Mammary epithelial cell (primary cell): ENCODE measurements at places on chromosomes 3 and 15.

DNA sequence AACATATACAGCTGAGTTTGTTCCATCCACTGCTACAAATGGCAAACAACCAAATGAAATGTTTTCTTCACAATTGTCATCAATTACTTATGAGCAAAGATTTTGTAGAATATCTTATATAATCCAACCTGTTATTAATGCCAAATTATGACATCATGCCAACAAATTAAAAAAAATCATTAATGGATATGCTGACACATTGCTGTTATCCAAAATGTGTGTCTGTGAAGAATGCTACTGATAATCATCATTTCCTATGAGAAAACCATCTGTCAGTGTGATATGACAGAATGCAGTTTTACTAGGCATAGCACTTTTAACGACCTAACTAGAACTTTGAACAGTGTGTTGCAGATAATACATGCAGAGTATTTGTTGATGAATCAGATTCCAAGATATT lies 556.5 kb upstream of the KCNMB2 start:
- no peak for DNase-seq

DNA sequence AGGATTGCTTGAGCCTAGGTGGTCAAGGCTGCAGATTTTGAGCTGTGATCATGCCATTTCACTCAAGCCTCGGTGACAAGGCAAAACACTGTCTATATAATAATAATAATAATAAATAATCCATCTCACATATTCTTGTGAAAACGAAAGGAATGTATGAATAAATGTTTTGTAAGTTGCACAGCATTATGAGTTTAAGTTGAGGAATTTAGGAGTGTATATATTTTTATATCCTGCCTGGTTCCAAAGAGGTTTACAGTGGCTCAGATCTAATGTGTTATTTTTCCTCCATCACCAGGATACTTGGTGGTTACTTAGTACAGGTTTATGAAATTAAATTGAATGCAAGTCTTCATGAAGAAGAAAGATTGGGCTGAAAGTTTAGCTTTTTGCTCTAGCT lies 77.2 kb downstream of the ATG7 start:
- no peak for DNase-seq

DNA sequence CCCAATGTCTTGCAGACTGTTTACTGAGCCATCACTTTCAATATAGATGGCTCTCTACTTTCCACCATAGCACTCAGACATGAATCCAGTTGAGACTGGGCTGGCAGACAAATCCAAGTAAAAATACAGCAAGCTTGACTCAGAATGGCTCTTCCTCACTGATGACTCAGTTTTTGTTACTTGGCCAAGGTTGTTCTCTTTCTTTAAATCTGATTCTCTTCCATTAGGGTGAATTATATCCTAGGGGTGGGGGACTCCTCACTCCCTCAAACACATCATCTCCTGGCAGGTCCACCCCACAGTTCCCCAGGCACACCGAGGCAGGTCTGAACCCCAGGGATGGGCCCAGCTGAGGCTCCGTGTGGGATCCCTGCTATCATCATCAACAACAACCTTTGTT lies 157.9 kb downstream of the MEX3B start:
- peak; percentile 54 for DNase-seq

DNA sequence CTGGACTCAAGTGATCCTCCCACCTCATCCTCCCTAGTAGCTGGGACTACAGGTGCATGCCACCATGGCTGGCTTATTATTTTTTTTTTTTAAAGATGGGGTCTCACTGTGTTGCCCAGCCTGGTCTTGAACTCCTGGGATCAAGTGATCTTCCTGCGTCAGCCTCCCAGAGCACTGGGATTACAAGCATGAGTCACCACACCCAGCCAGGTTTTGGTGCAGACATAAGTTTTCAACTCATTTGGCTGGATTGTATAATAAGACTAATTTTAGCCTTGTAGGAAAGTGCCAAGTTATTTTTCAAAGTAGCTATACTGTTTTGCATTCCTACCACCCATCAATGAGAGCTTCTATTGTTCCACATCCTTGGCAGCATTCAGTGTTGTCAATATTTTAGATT lies 32.1 kb downstream of the BUB1B start:
- peak; percentile 4 for DNase-seq

DNA sequence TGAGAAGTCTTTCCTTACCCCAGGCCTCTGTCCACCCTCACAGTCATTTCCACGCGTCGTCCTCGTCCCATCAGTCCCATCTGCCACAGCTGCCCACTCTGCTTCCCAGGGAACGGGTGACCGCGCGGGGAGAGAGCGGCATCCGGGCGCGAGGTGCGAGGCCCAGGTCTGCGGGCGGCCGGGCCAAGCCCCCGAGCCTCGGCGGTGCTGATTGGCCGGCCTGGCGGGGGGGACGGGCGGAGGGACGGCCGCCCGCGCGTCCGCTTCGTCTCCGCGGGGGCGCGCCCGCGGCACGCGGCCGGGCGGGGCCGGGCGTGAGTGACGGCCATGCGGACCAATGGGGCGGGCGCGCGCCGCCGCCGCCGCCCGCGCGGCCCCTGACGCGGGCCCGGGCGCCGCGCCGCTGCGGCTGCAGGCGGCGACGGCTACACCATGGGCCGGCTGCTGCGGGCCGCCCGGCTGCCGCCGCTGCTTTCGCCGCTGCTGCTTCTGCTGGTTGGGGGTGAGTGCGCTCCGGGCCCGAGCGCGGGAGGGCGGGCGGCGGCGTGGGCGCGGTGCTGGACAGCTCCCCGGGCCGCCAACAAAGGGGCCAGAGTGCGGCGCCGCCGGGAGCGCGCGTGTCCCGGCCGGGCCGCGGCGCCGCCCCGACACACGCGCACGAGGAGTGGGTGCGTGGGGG lies at the start of gene PODXL2:
Gene PODXL2 (plus strand): TSS at position 398 of the 679 bp plus-strand sequence. CDS start 35 bp downstream, at position 433.
- peak; percentile 26 for DNase-seq

DNA sequence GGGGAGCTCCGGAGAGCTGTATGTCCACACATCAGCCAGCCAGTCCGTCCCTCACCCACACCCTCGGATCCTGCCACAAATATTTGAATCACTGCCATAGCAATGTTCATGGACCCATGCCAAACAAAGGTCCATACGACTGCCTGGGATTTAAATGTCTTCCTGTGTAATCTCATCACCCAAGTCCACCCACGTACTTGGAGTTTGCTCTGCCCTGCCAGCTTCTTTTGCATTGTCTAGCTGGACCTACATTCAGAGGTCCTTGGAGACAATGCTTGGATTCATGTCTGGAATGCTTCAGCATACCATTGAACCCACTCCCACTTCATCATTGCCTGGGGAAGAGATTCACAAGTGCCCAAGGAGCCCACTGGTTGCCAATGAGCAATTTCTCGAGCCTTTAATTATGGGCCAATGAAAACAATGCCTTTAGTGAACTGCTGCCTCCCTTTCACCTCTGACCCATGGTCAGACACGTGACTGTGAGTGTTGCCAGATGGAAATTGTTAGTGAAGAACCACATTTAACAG lies 90.4 kb upstream of the PHLDB2 start:
- DNase-seq: peak; percentile 99

GRCh38 chr15:42367041-42367440 lies 7.7 kb downstream of the CAPN3 start:
- DNase-seq: no peak

DNA sequence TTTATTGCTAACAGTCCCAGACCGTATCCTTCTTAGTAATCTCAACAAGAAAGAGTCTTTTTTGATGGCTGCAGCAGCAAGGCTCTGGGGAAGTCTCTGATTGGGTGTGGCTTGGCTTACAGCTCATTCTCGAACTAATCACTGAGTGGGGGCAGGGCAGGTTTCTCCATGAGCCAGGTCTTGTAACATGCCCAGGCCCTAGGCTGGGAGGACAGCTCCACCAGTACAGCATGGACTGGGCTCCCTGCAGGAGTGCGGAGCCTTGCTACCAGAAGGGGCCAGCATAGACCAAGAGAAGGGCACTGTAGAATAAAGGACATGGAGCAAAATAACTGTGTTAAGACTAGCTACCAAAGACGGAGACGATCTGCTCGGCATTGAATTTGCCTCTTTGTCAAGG lies 7.2 kb downstream of the CD276 start:
- DNase-seq: peak; percentile 80

GRCh38 chr3:36511791-36512486 lies 131.6 kb downstream of the STAC start:
- DNase-seq: no peak

GRCh38 chr3:177441813-177442646 lies 244.7 kb upstream of the TBL1XR1 start:
- DNase-seq: no peak

DNA sequence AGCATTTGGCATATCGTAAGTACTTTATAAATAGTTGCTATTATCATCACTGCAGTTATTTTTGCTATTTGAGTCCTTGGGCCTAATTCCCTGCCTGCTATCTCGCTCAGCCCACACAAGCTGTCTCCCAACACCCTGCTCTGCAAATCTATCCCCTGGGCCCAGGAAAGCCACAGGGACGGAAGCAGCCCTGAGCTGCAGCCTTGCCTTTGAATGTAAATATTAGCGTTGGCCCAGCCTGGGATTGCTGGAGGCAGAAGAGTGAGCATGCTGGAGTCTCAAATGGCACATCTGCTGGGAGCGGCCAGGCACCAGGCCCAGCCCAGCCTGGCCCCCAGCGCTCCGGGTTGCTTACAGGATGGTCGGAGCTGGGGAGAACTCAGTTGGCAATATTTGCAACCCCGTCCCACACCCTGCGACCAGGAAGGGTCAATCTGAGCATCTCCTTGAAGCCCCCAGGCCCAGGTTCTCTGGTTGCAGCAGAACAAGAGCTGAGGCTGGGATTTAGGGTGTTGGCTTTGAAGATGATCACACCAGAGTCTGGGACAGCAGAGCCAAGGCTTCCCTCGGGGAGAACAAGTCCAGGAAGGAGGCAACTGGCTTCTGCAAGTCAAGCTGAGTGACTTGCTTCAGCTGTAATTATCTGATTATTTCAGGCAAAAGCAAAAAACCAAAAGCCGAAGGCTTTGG lies 529.6 kb downstream of the SHQ1 start:
- no peak for DNase-seq

GRCh38 chr3:45437383-45437782 lies 49.0 kb downstream of the LARS2 start:
- DNase-seq: no peak

- no peak for DNase-seq
Measured at GRCh38 chr3:134801204-134801958, 6.3 kb downstream of the EPHB1 start.

- DNase-seq: no peak
Measured at GRCh38 chr3:38257583-38257982, 8.0 kb upstream of the SLC22A13 start.

DNA sequence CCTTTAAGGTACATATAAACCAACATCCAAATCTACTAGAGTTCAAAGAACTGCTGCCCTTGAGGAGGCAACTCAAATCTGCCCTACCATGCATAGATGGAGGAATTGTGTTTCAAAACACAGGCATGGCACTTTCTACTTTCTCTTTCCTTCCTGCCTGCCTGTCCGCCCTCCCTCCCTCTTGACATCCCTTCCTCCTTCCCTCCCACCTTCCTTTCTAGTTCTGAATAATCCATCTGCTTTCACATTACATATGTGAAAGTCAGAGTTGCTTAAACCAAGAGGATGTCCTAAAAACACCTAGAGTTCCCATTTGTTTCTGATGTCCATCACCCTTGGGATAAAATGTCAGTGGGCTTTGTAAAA lies 537.6 kb downstream of the FOXP1 start:
- DNase-seq: no peak

GRCh38 chr3:66598168-66598567 lies 97.3 kb upstream of the LRIG1 start:
- DNase-seq: no peak

DNA sequence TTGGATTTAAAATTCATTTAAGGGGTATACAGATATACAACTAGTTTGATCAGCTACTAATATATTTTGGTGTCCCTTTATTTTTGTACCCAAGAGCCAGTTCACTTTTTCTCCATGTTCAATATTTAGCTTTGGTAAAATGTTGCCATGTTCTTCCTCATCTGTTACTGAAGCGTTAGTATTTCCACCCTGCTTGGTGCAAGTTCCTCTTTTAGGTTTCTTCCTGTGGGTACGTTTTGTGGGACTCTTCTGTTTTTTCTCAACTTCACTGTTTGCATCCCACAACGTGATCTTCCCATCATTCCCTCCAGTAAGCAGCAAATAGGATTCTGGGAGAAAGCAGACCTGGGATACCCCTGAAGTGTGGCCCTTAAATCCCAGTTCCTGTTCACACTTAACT lies 14.1 kb downstream of the WDR53 start:
- DNase-seq: no peak

DNA sequence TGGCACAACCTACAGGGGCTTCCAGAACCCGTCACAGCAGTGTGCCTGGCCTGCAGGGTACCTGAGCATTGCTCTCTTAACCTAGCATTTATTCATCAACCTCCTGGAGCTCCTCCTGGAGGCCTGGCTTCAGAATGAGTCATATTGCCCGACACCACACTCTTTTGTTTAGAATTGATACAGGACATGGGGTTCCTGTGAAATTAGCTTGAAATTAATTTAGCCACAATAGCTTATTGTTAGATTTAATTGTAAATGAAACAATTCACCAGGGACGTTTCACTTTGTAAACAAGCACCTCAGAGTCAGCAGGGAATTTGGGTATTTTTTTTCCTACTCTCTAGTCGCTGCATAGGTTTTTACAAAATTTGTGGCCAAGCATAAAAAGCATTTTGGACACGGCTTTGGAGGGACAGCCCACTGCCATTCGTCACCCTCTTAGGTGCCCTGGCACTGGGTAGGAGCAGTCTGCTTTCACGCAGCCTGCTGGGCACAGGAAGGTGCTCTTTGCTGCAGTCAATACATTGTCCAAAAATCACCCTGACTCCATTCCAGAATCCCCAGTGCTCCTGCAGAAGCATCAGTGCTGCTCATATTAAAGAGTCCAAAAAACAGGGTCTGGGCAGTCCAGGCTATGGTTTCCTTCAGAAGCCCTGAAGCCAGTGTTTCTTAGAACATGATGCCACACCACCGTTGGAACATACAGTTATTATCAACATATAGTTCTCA lies 60.8 kb upstream of the MEF2A start:
- DNase-seq: peak; percentile 45

- DNase-seq: peak; percentile 94
Measured at GRCh38 chr15:51842852-51843737, 13.6 kb downstream of the TMOD3 start.

DNA sequence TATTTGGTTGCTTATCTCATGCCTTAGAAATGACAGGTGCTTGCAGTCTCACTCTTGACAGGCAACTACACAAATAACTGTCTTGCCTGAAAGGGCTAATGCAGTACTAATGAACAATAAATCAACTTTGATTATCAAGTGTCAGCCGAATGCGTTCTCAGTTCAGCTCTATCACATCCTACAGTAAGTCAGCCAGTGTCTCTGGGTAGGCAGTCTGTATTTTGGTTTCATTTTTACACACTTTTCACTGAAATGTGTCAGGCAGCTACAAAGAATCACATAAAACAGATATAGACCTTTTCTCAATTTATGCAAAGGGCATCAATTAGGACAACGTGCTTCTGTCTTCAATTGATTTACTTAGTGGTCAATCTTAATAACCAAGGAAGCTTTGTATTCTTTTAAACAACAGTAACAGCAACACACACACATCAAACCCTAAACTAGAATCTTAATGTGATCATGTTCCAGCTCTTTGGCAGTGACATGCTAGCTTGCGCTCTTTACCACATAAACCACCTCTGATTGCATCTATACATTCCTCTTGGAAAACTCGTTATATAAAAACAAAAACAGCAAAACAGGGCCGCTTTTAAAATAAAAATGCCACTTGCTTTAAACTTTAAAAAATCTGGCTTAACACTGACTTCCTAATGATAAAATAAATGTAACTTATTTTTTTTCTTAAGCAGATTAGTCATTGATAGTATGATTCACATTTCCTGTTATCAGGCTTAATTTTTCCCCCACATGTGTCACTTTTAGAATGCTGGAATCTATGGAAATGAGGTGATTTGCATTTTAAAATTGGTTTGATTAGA lies 520.4 kb downstream of the FOXP1 start:
- peak; percentile 65 for DNase-seq

- peak; percentile 18 for DNase-seq
Measured at GRCh38 chr15:43769584-43770228, 7.1 kb downstream of the ELL3 start.

GRCh38 chr3:21330293-21330692 lies 420.7 kb downstream of the ZNF385D start:
- peak; percentile 58 for DNase-seq
